ENCODE measurements at places on chromosomes 6 and 20. TPM values are rescaled to one million over a fixed set of nuclear protein-coding genes. Genes with fewer than 3 reads are reported as not detected.
A peak's percentile ranks its signal among the peaks of the same experiment; 100 is the strongest.

The SLC22A23 gene
- polyA plus RNA-seq = 15.8 TPM

The DIDO1 gene
- polyA plus RNA-seq = 58.8 TPM

The FANCE gene
- polyA plus RNA-seq = 17.0 TPM

The ARMH2 gene
- not detected for polyA plus RNA-seq

The SLC17A4 gene
- not detected for polyA plus RNA-seq

The TCF15 gene
- 4.4 TPM for polyA plus RNA-seq

The LAMA4 gene
- polyA plus RNA-seq = 0.95 TPM

DNA sequence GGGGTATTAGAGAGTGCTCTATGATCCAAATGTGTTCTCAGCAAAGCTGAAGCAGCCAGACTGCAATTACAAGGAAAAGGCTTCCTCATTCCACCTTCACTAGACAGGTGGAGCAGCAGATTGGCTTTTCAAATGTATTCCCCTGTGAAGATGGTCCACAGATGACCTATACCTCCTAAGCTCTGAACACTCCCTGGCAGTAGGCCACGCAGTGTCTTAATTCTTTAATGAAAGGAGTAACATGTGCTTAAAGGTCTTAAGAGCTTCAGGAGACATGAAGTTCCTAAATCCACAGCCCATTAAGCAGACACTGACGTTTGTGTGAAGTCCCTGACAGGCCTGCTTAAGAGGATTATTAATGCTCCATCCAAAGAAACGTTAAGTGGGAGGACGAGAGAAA lies 138.9 kb upstream of the NUP153 start:
- DNase-seq = no peak
- H3K4me1 ChIP-seq = no peaks in the 10 kb centered on the region
- no peak overlapping the region for H3K27ac ChIP-seq
- peaks cover 13% of the 10 kb centered on the region for H3K36me3 ChIP-seq
- no peaks in the 10 kb centered on the region for H3K27me3 ChIP-seq

- H3K36me3 ChIP-seq = no peaks in the 10 kb centered on the region
- DNase-seq = no peak
- H3K4me1 ChIP-seq = peaks cover 1% of the 10 kb centered on the region
- no peak overlapping the region for H3K4me3 ChIP-seq
- H3K27me3 ChIP-seq = no peaks in the 10 kb centered on the region
Observed at GRCh38 chr6:108697561-108698161, 136.9 kb downstream of the FOXO3 start.

GRCh38 chr20:57505979-57506378 lies 19.0 kb downstream of the CTCFL start:
- H3K4me3 ChIP-seq = no peak overlapping the region
- no peak for DNase-seq
- H3K27ac ChIP-seq = no peak overlapping the region
- H3K27me3 ChIP-seq = no peaks in the 10 kb centered on the region
- H3K36me3 ChIP-seq = no peaks in the 10 kb centered on the region

GRCh38 chr6:35557239-35557638 lies 44.5 kb upstream of the TULP1 start:
- H3K27ac ChIP-seq = no peak overlapping the region
- no peaks in the 10 kb centered on the region for H3K36me3 ChIP-seq
- H3K4me1 ChIP-seq = no peaks in the 10 kb centered on the region
- DNase-seq = no peak

- peaks cover 3% of the 10 kb centered on the region for H3K4me1 ChIP-seq
- no peak overlapping the region for H3K27ac ChIP-seq
- no peak overlapping the region for H3K4me3 ChIP-seq
- no peaks in the 10 kb centered on the region for H3K27me3 ChIP-seq
- no peak for DNase-seq
Observed at GRCh38 chr20:57445298-57445697, 54.1 kb downstream of the RBM38 start.

DNA sequence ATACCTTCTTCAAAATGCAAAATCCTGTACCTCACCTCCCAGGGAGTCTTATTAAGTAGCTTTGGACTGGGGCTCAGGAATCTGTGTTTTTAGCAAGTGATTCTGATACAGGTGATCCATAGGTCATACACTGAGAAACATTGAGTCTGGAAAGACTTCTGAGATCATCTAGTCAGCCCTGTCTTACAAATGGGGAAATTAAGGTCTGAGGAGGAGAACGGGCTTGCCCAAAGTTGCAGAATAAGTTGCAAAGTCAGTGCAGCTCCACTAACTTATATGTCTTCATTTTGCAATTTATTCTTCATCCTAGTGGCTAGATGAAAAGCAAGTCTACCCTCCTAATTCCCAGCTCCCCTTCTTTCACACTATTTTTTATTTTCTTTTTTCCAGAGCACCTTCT lies 28.9 kb downstream of the KCNS1 start:
- DNase-seq = no peak
- no peak overlapping the region for H3K4me3 ChIP-seq
- no peaks in the 10 kb centered on the region for H3K27me3 ChIP-seq
- H3K4me1 ChIP-seq = no peaks in the 10 kb centered on the region
- peaks cover 3% of the 10 kb centered on the region for H3K36me3 ChIP-seq
- no peak overlapping the region for H3K27ac ChIP-seq

DNA sequence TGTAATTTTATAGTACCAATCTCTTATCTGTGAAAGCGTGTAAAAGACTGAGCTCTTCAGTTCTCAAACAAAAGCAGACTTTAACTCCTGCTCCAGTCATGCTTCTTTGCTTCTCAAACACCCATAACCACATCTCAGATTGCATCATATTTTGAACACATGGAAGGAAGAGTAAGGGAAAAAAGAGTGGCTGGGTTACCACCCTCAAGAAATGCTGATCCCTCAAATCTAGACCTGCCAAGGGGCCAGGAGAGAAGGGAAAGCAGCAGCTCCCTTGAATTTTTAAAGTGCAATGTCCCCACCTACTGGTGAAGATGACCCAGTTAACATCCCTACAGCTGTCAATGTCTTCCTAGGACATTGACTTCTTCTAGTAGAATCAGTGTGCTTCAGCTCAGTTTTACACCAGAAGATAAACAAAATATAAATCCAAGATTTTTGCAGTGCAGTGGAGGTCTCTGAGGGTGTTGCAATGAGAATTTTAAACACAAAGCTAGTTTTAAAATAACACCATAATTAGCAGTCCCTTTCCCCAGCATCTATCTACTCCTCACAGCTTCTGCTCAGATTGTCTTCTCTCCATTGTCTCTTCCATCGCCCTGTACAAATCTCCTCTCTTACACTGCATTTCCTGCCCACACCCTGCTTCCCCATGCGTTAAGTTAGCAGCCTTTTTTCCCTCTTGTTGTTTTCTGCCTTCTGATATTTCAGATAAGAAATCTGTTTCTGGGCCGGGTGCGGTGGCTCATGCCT lies 22.6 kb upstream of the HLA-DQB2 start:
- H3K4me1 ChIP-seq = no peaks in the 10 kb centered on the region
- H3K4me3 ChIP-seq = no peak overlapping the region
- H3K27me3 ChIP-seq = no peaks in the 10 kb centered on the region
- peak; percentile 49 for DNase-seq
- H3K36me3 ChIP-seq = no peaks in the 10 kb centered on the region
- H3K27ac ChIP-seq = no peak overlapping the region

GRCh38 chr20:403582-403957 lies 4.5 kb upstream of the RBCK1 start:
- H3K4me1 ChIP-seq = peaks cover 4% of the 10 kb centered on the region
- no peaks in the 10 kb centered on the region for H3K36me3 ChIP-seq
- H3K4me3 ChIP-seq = no peak overlapping the region
- DNase-seq = no peak
- no peaks in the 10 kb centered on the region for H3K27me3 ChIP-seq
- no peak overlapping the region for H3K27ac ChIP-seq

- H3K36me3 ChIP-seq = no peaks in the 10 kb centered on the region
- H3K4me3 ChIP-seq = no peak overlapping the region
- H3K4me1 ChIP-seq = no peaks in the 10 kb centered on the region
- no peaks in the 10 kb centered on the region for H3K27me3 ChIP-seq
- no peak overlapping the region for H3K27ac ChIP-seq
Observed at GRCh38 chr6:33000055-33000454, 9.3 kb downstream of the HLA-DOA start.

- no peak for DNase-seq
- H3K4me3 ChIP-seq = no peak overlapping the region
- no peak overlapping the region for H3K27ac ChIP-seq
- H3K27me3 ChIP-seq = no peaks in the 10 kb centered on the region
- peaks cover 2% of the 10 kb centered on the region for H3K4me1 ChIP-seq
Observed at GRCh38 chr6:25239498-25239897, 39.7 kb upstream of the CARMIL1 start.

- DNase-seq = no peak
- no peak overlapping the region for H3K4me3 ChIP-seq
- H3K27me3 ChIP-seq = no peaks in the 10 kb centered on the region
- peaks cover 10% of the 10 kb centered on the region for H3K36me3 ChIP-seq
- no peaks in the 10 kb centered on the region for H3K4me1 ChIP-seq
- no peak overlapping the region for H3K27ac ChIP-seq
Observed at GRCh38 chr6:161117308-161117707, 125.7 kb downstream of the MAP3K4 start.

- no peaks in the 10 kb centered on the region for H3K36me3 ChIP-seq
- 0 out of 2 replicates have a peak, but pooled peaks cover 14% of the 10 kb centered on the region for H3K27me3 ChIP-seq
- no peak for DNase-seq
- no peaks in the 10 kb centered on the region for H3K4me1 ChIP-seq
- H3K27ac ChIP-seq = no peak overlapping the region
- H3K4me3 ChIP-seq = no peak overlapping the region
Observed at GRCh38 chr6:32665661-32666060, 796 bp downstream of the HLA-DQB1 start.

DNA sequence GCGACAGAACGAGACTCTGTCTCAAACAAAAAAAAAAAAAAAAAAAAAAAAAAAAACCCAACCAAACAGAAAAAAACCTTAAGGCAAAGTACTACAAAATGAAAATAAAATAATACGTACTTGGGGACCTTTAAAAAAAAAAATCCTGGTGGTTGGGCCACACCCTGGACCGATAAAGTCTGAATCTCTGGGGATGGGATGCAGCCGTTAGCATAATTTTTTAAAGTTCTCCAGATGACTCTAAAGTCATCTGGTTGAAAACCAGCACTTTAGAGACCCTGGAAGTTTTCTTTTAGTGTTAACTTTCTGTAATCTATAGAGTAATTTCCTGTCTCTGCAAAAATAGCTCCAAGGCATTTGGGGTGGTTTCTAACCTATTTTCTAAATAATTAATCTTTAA lies 142.9 kb upstream of the SALL4 start:
- no peak for DNase-seq
- no peaks in the 10 kb centered on the region for H3K4me1 ChIP-seq
- no peak overlapping the region for H3K27ac ChIP-seq
- no peaks in the 10 kb centered on the region for H3K27me3 ChIP-seq

- H3K4me3 ChIP-seq = no peak overlapping the region
- H3K36me3 ChIP-seq = peaks cover 13% of the 10 kb centered on the region
- H3K4me1 ChIP-seq = no peaks in the 10 kb centered on the region
- H3K27ac ChIP-seq = no peak overlapping the region
- H3K27me3 ChIP-seq = no peaks in the 10 kb centered on the region
Observed at GRCh38 chr20:25457886-25458680, 50.6 kb downstream of the GINS1 start.

- H3K27me3 ChIP-seq = peaks cover 19% of the 10 kb centered on the region
- no peak overlapping the region for H3K27ac ChIP-seq
- no peaks in the 10 kb centered on the region for H3K36me3 ChIP-seq
- DNase-seq = no peak
- H3K4me3 ChIP-seq = no peak overlapping the region
Observed at GRCh38 chr20:62977613-62978560, 25.4 kb downstream of the SLC17A9 start.

GRCh38 chr6:43707269-43707668 lies 19.7 kb upstream of the MRPS18A start:
- peaks cover 14% of the 10 kb centered on the region for H3K4me1 ChIP-seq
- DNase-seq = no peak
- no peaks in the 10 kb centered on the region for H3K27me3 ChIP-seq
- no peak overlapping the region for H3K27ac ChIP-seq

- H3K27me3 ChIP-seq = no peaks in the 10 kb centered on the region
- no peaks in the 10 kb centered on the region for H3K4me1 ChIP-seq
- DNase-seq = no peak
- no peak overlapping the region for H3K27ac ChIP-seq
Observed at GRCh38 chr20:23627501-23627900, 10.3 kb downstream of the CST3 start.

GRCh38 chr6:138550346-138550767 lies 51.1 kb upstream of the NHSL1 start:
- no peak overlapping the region for H3K27ac ChIP-seq
- DNase-seq = no peak
- H3K27me3 ChIP-seq = no peaks in the 10 kb centered on the region
- H3K36me3 ChIP-seq = no peaks in the 10 kb centered on the region
- no peaks in the 10 kb centered on the region for H3K4me1 ChIP-seq
- no peak overlapping the region for H3K4me3 ChIP-seq

- H3K27ac ChIP-seq = no peak overlapping the region
- no peaks in the 10 kb centered on the region for H3K27me3 ChIP-seq
- DNase-seq = no peak
- no peak overlapping the region for H3K4me3 ChIP-seq
- H3K4me1 ChIP-seq = no peaks in the 10 kb centered on the region
Observed at GRCh38 chr20:37387519-37388269, 41.8 kb downstream of the SRC start.

GRCh38 chr20:12942123-12942522 lies 66.6 kb upstream of the SPTLC3 start:
- no peaks in the 10 kb centered on the region for H3K27me3 ChIP-seq
- H3K36me3 ChIP-seq = no peaks in the 10 kb centered on the region
- H3K4me3 ChIP-seq = no peak overlapping the region
- no peak for DNase-seq
- no peak overlapping the region for H3K27ac ChIP-seq
- no peaks in the 10 kb centered on the region for H3K4me1 ChIP-seq

DNA sequence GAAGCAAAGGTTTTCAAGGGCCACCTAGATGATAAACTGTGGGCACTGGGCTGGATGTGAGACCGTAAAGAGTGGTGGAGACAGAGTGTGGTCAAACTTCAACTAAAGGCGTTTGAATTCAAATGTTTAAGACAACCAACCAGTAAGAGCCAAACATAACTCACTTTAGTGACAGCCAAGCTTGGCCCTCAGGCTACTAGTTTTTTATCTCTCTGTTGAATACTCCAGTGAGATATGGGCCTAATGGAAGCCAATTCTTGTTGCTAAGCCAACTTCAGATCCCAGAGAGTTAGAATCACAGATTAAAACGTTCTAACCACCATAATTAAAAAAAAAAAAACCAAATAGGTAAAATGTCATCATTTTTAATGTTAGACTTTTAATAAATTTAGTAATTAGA lies 57.3 kb downstream of the TRMT6 start:
- H3K27me3 ChIP-seq = no peaks in the 10 kb centered on the region
- H3K36me3 ChIP-seq = no peaks in the 10 kb centered on the region
- no peak for DNase-seq

GRCh38 chr6:14692208-14692607 lies 553.7 kb upstream of the JARID2 start:
- H3K4me1 ChIP-seq = no peaks in the 10 kb centered on the region
- no peak overlapping the region for H3K4me3 ChIP-seq
- H3K27ac ChIP-seq = no peak overlapping the region
- H3K27me3 ChIP-seq = no peaks in the 10 kb centered on the region
